ENCODE measurements at places on chromosomes 16 and 17.

GRCh38 chr17:68497885-68498319 is 14.3 kb upstream of the PRKAR1A start:
- no peak for DNase-seq

DNA sequence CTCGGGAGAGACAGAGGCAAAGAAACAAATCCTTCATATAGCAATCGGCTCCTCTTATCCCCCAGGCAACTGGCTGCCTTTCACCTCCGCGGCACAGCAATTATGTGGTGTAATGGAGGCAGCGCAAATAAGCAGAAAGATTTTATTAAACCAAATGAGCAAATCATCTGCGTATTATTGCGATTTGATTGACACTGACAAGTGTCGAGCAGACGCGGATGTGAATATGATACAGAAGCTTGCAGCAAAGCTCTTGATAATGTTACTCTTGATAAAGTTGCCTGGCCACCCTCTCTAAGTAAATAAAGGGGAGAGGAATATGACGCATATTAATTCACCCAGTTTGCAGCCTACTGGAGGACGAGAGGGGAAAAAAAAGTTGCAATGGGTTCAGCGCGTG is 26.5 kb upstream of the AKTIP start:
- DNase-seq = no peak

- no peak for DNase-seq
Measured at GRCh38 chr17:40015998-40016985, 1.1 kb downstream of the CSF3 start.

GRCh38 chr16:73485880-73486279 is 438.0 kb upstream of the ZFHX3 start:
- DNase-seq = no peak

- no peak for DNase-seq
Measured at GRCh38 chr17:38720941-38721340, 9.2 kb upstream of the CISD3 start.

- DNase-seq = no peak
Measured at GRCh38 chr16:72085002-72085401, 8.4 kb downstream of the TXNL4B start.

DNA sequence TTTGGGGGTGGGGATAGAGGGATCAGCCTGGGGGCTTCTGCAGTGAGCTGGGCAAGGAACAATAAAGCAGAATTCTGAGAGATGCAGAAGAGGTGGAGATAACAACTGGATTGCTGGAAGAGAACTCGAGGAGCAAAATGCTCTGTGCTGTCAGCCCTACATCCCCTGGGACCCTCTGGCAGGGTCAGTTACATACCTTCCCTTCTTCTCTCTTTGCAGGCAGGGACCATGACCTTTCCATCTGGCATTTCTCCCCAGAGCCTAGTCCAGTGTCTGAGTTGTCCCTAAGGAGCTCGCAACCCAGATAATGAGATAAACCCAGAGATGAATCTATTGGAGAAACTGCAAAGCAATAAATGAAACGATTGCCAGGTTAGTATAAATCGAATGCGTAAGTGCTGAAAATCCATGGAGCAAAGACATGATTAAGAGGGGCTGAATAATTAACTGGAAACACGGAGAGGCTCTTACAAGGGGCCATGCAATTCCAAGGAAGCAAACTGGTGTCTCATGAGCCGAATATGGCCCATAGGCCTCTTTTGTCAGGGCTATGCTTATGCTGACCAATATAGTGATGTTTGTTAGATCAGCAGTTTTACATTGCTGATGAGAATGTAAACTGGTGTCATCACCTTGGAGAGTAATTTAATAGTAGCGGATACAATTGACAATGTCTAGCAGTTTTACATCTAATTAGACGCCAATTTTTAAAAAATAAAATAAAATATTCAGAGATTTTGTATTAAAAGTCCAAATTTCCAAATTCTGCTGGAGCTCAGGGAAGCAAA is 129.4 kb upstream of the IRX5 start:
- no peak for DNase-seq

- DNase-seq = no peak
Measured at GRCh38 chr17:11144358-11145233, 96.4 kb upstream of the SHISA6 start.

GRCh38 chr16:71526111-71526631 is at the start of gene CHST4:
Gene CHST4, plus strand, starts transcription at chr16:71526426. Its CDS starts 10,252 bp downstream, at chr16:71536678.
- DNase-seq = no peak

DNA sequence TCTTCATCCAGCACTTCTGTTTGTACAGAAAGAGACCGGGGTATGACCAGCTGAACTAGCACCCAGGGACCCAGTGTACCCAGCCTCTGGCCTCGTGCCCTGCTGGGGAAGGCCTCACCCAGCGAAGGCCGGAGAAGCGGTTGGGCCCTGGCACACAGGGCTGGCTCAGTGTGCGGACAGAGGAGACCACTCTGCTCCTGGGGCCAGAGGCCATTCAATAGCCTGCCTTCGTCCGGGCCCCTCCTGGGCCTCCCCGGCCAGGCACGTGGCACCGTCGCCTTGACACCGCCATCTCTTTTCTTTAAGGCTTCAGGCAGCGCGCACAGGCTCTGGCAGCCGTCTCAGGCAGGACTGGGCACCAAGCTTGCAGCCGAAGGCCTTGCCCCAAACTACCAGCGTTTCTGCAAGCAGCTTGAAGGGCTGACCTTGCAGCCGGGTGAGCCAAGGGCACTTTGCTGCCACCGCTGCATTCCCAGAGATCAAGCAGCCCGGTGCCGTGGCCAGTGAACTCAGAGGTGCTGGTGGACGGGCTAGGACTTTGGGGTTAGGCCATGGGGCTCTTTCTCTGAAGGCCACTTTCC is 8.0 kb downstream of the TAX1BP3 start:
- no peak for DNase-seq

- DNase-seq = no peak
Measured at GRCh38 chr17:2438823-2439222, 38.0 kb upstream of the MNT start.
